ENCODE measurements at places on chromosomes 16 and 17. TPM values are rescaled to one million over a fixed set of nuclear protein-coding genes. Genes with fewer than 3 reads are reported as not detected.

DNA sequence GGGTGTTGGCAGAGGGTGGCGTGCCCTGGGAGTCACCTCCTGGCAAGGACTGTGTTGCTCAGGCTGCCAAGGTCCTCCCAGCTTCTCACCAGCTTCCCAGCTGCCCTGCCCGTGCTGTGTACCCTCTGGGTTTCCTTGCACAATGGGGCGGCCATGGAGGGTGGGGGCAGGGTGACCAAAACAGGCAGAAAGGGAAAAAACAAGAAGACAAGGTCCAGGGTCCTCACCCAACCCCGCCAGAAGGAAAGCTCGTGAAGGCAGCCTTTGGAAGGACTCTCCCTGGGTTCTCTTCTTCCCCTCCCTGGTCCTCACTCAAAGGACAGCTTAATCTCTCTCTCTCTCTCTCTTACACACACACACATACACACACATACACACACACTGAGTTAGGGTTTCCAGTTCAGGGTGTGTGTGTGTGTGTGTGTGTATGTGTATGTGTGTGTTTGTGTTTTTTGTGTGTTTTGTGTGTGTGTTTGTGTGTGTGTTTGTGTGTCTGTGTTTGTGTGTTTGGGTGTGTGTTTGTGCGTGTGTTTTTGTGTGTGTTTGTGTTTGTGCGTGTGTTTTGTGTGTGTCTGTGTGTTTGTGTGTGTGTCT is 2.0 kb downstream of the SLC13A5 start:
- H3K27me3 ChIP-seq: peaks cover 62% of the 10 kb centered on the region
- no peak overlapping the region for H3K4me3 ChIP-seq
- DNase-seq: peak; percentile 57
- H3K27ac ChIP-seq: no peak overlapping the region

DNA sequence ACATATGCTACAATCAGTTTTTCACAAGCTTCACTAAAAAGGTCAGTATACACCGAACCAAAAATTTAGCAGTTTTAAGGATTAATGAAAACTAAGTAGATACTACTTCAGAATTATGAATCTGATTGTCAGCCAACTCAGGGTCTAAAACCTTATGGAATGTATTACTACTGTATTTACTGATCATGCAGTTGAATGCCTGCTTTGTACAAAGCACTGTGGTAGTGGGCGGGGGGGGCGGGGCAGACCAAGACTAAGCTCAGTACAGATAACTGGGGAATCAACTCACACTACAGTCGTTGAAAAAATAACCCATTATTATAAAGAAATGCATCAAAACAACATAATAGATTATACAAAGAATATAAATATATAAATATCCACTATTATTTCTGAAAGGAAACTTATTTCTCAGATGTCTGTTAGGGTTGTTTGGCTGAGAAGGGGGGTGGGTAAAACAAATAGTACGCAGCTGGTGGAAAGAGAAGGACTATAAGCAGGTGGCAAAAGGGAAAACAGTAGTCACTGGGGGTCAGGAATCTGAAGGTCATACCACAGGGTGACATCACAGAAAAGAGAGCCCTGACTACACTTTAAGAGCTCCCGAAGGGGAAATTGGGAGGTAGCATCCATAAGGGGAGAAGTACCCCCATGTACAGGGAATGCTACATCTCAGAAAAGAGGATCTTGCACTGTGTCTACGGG is 109.4 kb upstream of the AXIN2 start:
- no peak for DNase-seq
- no peaks in the 10 kb centered on the region for H3K4me1 ChIP-seq
- no peak overlapping the region for H3K4me3 ChIP-seq
- no peaks in the 10 kb centered on the region for H3K27me3 ChIP-seq
- no peak overlapping the region for H3K27ac ChIP-seq

DNA sequence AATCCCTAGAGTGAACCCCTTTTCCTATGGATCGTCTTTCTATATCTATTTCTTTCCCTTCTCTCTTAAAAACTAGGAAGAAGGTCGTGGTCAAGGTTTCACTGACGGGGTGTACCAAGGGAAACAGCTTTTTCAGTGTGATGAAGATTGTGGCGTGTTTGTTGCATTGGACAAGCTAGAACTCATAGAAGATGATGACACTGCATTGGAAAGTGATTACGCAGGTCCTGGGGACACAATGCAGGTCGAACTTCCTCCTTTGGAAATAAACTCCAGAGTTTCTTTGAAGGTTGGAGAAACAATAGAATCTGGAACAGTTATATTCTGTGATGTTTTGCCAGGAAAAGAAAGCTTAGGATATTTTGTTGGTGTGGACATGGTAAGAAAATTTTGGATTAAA is 9.6 kb downstream of the CYLD start:
- H3K36me3 ChIP-seq: peaks cover 59% of the 10 kb centered on the region
- no peaks in the 10 kb centered on the region for H3K27me3 ChIP-seq
- no peak overlapping the region for H3K27ac ChIP-seq
- DNase-seq: no peak

DNA sequence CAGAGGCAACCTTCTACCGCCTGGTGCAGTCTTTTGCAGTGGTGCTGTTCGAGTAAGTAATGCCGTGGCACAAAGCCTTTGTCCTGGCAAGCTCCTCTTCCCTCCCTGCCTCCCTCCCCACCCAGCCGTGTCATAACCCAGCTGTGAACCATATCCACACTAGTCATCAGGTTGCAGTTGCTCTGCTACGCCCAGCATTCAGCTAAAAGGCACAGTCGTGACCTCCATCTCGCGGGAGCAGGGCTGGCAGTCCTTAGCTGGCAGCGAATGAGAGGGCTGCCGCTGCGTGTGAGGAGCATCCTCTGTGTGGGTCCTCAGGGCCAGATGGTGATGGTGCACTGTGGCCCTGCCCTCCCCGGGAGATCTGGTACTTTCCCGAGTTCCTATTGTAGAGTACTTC is 39.3 kb downstream of the CIBAR2 start:
- H3K27me3 ChIP-seq: no peaks in the 10 kb centered on the region
- H3K4me3 ChIP-seq: no peak overlapping the region
- DNase-seq: no peak

- no peak for DNase-seq
- no peak overlapping the region for H3K4me3 ChIP-seq
- no peaks in the 10 kb centered on the region for H3K27me3 ChIP-seq
These were observed 331.4 kb upstream of the CDH5 start for GRCh38 chr16:66035096-66035495.

DNA sequence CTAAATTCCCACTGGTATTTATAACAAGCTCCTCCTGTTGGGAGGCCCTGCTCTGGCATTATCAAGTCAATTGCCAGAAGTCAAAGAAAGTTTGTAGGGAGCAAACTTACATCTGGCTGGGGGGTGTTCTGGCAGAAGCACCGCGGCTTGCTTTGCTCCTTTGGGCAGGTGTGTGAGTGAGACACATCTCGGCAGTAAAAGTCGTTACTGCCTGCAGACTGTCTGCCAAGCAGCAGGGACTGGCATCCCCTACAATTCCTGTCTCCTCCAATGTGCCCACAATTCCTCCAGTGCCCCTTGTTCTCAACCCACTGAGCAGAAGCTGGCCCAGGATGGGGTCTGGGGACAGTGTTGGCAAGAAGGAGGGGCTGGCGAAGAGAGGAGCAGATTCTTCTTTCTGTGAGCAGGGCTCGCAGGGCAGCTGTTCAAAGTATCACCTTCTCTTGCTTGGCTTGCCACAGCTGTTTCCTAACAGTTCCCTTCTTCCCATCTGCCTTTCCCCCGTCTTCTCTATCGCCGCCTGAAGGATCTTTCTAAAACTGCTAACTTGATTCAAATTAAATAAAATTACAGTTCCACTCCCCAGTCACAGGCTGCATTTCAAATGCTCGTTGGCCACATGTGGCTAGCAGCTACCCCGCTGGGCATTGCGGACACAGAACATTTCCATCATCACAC is 30.2 kb downstream of the SPACA3 start:
- no peaks in the 10 kb centered on the region for H3K4me1 ChIP-seq
- DNase-seq: no peak
- no peak overlapping the region for H3K27ac ChIP-seq

DNA sequence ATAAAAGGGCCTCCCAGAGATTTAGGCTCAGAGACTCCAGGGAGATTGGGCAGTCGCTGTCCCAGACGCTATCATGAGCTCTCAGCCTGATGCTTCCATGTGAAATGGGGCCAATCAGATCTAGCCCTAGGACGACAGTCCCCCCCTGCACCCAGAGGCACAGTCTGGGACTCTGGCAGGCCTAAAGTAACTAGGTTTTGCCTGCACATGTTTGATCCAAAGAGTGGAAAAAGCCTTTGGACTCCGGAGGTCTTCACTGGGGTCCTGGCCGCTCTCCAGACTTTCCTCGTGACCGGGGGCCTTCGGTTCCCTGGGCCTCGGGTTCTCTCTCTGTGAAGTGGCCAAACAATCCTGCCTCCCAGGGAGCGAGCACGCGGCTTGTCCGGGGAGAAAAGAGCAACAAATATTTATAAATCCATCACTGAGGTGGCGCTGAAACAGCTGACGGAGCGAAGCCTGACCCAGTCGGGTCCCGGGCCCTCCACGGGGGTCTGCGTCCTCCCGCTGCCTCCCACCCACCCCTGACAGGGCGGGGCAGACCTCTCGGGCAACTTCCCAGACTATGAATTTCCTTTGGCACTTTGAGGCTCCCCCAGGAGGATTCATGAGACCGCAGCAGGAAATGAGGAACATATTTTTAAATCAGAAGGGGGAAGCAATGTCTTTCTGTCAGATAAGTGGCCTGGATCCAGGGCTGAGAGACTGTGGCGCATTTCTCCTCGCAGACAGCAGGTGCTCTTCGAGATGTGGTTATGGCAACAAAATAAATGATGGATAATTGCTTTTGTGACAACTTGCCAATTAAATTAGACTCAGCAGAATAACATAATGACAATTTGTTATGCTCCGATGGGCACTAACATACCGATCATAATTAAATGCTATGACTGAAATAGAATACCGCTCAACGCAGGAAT is 38.9 kb downstream of the MRPS23 start:
- no peaks in the 10 kb centered on the region for H3K36me3 ChIP-seq
- H3K4me3 ChIP-seq: peak overlapping the region; percentile 25
- DNase-seq: no peak

NIP7 gene
- 20.8 TPM for total RNA-seq

SLC16A11 gene
- 6.8 TPM for total RNA-seq

MKS1 gene
- 15.9 TPM for total RNA-seq
